GM12864 (cell line): ENCODE measurements at places on chromosomes 12 and 14.

DNA sequence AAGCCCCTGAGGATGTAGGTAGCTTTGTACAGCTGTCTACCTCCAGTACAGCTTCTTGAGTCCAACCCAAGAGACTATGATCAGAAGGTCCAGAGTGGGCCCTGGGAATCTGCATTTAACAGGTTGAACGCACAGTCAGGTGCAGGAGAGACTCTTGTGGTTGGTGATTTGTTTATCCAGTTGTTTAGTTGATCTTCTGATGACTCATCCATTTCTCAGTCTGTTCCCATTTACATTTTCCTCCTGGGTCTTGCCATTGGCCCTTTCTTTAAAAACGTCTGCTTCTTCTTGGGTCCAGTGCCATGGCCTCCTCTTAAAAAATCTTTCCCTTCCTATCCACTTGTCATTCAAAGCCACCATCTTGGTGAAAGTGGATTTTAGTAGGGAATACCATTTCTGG, 734.2 kb downstream of the MED13L start:
- no peak for DNase-seq

GRCh38 chr14:68733086-68733914, 59.6 kb downstream of the ZFP36L1 start:
- DNase-seq: no peak

DNA sequence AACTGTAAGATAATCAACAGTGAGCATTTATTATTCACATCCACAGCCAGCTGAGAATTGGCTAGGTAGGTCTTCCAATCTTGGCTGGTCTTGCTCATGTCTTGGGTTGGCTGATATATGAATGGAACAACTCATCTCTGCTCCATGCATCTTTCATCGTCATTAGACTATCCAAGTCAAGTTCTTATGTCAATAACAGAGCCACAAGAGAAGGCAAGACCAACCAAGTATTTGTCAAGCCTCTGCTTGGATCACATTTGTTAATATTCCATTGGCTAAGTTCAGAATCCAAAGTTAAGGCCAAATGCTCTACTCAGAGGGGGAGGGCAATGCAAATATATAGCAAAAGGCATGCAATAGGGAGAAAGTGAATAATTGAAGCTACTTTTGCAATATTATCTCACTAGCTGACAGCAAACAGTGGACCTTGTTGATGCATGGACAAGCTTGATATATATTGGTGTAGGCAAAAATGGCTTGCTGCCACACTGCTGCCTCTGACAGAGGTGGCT, 53.1 kb downstream of the WASHC3 start:
- no peak for DNase-seq

DNA sequence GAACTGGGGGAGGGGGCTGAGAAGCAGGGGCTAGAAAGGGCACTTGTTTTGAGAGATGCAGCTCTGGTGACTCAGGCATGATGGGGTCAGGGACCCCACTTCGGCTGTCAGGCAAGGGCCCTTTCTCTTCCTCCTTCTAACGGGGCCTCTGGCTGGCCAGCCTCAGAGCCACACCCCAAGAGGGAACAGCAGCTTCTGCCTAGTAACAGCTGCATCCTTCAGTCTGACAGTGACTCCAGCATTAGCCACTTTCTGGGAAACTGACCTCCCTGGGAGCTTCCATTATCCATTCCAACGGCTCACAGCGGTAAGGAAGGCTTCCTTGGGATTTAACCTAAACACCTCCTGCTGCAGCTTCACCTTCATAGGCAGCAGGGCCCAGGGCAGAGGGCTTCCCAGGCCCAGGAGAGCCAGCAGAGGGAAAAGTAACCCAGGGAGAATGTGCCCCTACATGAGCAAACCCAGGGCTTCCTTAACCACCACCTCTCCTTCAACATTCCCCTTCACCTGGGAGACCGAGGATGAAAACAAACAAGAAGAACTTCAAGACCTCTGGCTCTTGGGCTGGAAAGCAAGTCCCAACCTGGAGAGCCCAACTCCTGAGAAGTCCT, 2.7 kb downstream of the NCKAP5L start:
- no peak for DNase-seq

GRCh38 chr12:55850893-55851292, 8.2 kb upstream of the MMP19 start:
- no peak for DNase-seq

- DNase-seq: no peak
These were observed 4.3 kb upstream of the CD63 start for GRCh38 chr12:55733021-55733555.

- no peak for DNase-seq
These were observed 100.2 kb downstream of the RIMBP2 start for GRCh38 chr12:130615861-130616345.

DNA sequence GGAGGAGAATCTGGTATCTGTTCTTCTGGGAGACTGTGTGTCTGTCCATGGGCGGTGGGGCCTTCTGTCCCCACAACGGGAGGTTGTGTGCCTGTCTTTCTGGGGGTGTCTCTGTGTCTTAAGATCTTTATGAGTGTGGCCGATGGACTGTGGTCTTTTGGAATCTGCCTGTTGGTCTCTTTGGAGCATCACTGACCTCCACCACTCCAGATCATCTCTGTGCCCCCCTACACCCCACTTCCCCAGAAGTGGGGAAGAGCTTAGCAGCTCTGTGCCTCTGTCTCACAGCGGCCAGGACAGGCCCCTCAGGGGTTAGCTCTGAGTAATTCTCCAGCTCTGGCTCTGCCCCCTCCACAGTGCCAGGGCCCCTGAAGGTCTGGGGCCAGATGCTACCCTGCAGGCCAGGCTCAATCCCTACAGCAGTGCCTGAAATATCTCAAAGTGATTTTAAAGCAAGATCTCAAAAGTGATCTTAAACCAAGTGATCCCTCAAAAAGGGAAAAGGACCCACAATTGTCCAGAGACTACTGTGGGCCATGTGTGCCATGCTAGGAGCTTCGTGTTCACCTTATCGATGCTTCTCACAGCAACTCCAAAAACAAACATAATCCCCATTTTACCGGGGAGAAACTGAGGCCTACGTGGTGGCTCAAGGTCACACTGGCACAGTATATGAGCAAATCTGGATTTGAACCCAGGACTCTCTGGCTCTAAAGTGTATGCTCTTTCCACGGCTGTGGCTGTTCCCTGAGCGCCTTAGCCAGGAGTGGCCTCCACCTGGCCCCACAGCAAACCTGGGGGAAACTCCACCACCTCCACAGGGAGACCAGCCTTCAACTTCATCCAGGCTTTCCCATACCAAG, 26.0 kb upstream of the KRT78 start:
- no peak for DNase-seq

- DNase-seq: no peak
These were observed 77.6 kb upstream of the NID2 start for GRCh38 chr14:52146504-52146903.

GRCh38 chr14:90666571-90666970, 149.7 kb downstream of the TTC7B start:
- DNase-seq: no peak

GRCh38 chr14:73027546-73027945, 640 bp upstream of the ZFYVE1 start:
- no peak for DNase-seq

- DNase-seq: no peak
These were observed 18.1 kb downstream of the VDR start for GRCh38 chr12:47886510-47887240.

GRCh38 chr12:122308811-122309210, 42.5 kb upstream of the VPS33A start:
- DNase-seq: no peak

GRCh38 chr12:59322473-59322872, 273.4 kb upstream of the SLC16A7 start:
- DNase-seq: no peak

DNA sequence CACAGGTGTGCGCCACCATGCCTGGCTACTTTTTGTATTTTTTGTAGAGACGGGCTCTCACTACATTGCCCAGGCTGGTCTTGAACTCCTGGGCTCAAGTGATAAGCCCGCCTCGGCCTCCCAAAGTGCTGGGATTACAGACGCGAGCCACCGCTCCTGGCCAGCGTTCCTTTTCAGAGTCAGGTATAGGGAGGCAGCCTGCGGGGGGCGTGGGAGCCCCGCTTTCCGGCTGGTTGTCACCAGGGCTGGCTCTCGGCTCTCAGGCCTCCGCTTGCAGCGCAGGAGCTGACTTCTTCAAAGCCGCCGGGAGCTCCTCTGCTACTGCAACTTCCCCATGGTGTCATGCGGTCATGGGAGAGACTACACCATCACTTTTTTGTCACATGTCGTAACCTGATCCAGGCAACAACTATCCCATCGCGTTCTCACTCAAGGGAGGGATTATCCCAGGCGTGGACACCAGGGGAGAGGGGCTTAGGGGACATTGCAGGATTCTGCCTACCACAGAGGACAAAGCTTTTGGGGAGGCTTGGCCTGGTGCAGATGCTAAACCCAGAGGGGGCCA, 129.4 kb downstream of the SCARB1 start:
- DNase-seq: no peak

GRCh38 chr14:71137536-71138447, 230.5 kb downstream of the PCNX1 start:
- DNase-seq: no peak

DNA sequence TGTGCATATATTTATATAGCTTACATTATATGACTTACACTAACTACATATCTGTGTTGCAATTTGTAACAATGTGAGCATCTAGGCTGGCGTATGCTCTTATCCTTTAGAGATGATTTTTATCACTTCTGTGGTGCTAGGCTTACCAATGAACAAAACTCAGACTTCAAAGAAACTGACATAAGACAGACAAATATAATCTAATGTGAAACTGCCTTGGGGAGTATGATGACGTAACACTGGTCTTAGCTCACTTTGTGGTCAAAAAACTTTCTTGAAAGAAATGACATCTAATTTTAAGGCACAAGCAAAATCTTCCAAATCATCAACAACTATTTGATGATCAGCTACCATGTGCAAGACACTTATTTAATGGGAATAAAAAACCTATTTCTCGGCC, 50.0 kb downstream of the SOX5 start:
- DNase-seq: no peak
